ENCODE measurements at places on chromosomes 6 and 20. TPM values are rescaled to one million over a fixed set of nuclear protein-coding genes. Genes with fewer than 3 reads are reported as not detected.

SLC16A10 gene
- total RNA-seq: 16.9 TPM

AVP gene
- total RNA-seq: 1.3 TPM

PRR18 gene
- 0.39 TPM for total RNA-seq

RNF182 gene
- 5.8 TPM for total RNA-seq

CST2 gene
- not detected for total RNA-seq

SOX4 gene
- 42.9 TPM for total RNA-seq

GSTA3 gene
- 26.7 TPM for total RNA-seq

EPHA7 gene
- 7.2 TPM for total RNA-seq

SLC17A2 gene
- 0.50 TPM for total RNA-seq

SLC13A3 gene
- 4.1 TPM for total RNA-seq

FAM217A gene
- total RNA-seq: 30.6 TPM

IMPG1 gene
- 0.68 TPM for total RNA-seq

ABCC10 gene
- 34.0 TPM for total RNA-seq

HDGFL1 gene
- 72.5 TPM for total RNA-seq

ULBP2 gene
- total RNA-seq: 1.5 TPM

ADGRG6 gene
- 7.2 TPM for total RNA-seq

OR2B6 gene
- total RNA-seq: not detected

SLCO4A1 gene
- total RNA-seq: 9.8 TPM

CPNE5 gene
- 137 TPM for total RNA-seq

XKR7 gene
- total RNA-seq: 0.39 TPM

LPA gene
- total RNA-seq: 7.2 TPM

PGC gene
- total RNA-seq: 1.3 TPM

RAMACL gene
- 1.9 TPM for total RNA-seq

ANKRD66 gene
- not detected for total RNA-seq

BACH2 gene
- total RNA-seq: 6.5 TPM

SEMG1 gene
- not detected for total RNA-seq

ACTL10 gene
- total RNA-seq: 55.0 TPM

MOCS1 gene
- total RNA-seq: 17.9 TPM

TINAG gene
- total RNA-seq: not detected

MCM3 gene
- 55.9 TPM for total RNA-seq

DZANK1 gene
- 10.2 TPM for total RNA-seq

TREML2 gene
- 1.8 TPM for total RNA-seq

MCHR2 gene
- total RNA-seq: 0.31 TPM

JAG1 gene
- total RNA-seq: 24.7 TPM

RIPPLY2 gene
- total RNA-seq: 2.1 TPM
